Smooth muscle cell of the coronary artery (primary cell): ENCODE measurements at places on chromosomes 12 and 14. TPM values are rescaled to one million over a fixed set of nuclear protein-coding genes. Genes with fewer than 3 reads are reported as not detected.

The HPD gene
- 0.15 and 1.1 TPM in 2 replicates for total RNA-seq

The ALDH2 gene
- 52.9 and 55.0 TPM in 2 replicates for total RNA-seq

The RNU4-1 gene
- under 0.01 and 55.9 TPM in 2 replicates for total RNA-seq

The RNASE11 gene
- total RNA-seq: not detected in 2 replicates

The NPAS3 gene
- 0.08 and 1.1 TPM in 2 replicates for total RNA-seq

The CLEC1B gene
- not detected in 2 replicates for total RNA-seq

The RNASE3 gene
- not detected in 2 replicates for total RNA-seq

The MYH6 gene
- under 0.01 TPM in 1 of 2 replicates, not detected in the other for total RNA-seq

The KRT85 gene
- not detected in 2 replicates for total RNA-seq

The ACOT6 gene
- not detected in 2 replicates for total RNA-seq

The ANKRD33 gene
- 0.23 TPM in 1 of 2 replicates, not detected in the other for total RNA-seq

The DNAI7 gene
- 0.08 and 0.12 TPM in 2 replicates for total RNA-seq

The HCFC2 gene
- 19.8 and 20.0 TPM in 2 replicates for total RNA-seq

The BDKRB1 gene
- total RNA-seq: 0.08 and 0.47 TPM in 2 replicates
